Gastrocnemius medialis (tissue), 4 donors: ENCODE measurements at places on chromosomes 4 and X.

DNA sequence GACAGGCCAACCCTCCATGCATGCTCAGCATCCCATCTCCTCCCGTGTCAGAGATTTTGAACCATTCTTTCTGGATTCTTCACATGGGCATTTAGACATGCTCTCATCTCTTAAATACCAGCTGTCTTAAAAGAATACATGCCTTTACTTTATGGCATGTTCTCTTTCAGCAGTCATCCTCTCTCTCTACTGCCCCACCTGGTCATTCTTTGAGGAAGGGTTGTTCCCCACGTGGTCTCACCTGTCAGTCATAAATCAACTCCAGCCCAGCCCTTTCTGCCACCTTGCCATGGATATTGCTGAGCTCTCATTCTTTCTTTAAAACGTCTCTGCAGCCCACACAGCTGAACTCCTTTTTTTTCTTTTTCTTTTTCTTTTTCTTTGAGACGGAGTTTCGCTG, 111.3 kb downstream of the ARHGAP10 start:
- peak; percentile 58 for DNase-seq

- DNase-seq = no peak
Observed at GRCh38 chr4:94290245-94290644, 52.4 kb downstream of the HPGDS start.

GRCh38 chr4:39278476-39278875, 87.7 kb downstream of the RFC1 start:
- DNase-seq = no peak

DNA sequence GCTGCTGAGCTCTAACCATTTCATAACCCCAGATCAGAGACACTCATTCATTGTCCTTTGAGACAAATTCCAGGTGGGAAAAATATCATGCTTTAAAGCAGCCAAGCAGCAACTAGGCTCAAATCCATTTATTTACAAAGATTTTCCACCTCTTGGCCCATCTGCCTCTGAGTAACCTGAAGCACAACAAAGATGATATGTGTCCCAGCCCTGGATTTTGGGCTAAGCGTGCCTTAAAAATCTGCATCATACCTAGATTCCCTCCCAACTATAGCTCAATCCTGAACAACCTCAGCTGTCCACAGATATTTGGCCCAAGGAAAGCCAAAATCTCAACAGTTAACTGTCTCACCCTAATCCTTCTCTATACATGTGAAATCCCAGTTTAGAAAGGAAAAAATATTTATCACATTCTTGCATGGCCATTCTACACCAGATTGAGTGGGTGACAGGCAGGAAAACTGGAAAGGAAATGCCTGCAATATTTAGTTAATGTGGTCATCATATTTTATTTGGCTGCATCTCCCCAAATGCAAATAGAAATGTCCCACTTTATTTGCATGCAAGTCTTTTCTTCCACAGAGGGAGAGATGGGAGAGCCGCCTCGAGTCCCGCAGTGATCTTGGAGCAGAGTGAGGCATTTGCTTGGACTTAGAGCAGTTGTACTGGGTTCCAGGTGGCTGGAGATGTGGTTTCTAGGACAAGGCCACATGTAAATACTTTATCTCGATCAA, 146.4 kb upstream of the EOLA2 start:
- DNase-seq = no peak

DNA sequence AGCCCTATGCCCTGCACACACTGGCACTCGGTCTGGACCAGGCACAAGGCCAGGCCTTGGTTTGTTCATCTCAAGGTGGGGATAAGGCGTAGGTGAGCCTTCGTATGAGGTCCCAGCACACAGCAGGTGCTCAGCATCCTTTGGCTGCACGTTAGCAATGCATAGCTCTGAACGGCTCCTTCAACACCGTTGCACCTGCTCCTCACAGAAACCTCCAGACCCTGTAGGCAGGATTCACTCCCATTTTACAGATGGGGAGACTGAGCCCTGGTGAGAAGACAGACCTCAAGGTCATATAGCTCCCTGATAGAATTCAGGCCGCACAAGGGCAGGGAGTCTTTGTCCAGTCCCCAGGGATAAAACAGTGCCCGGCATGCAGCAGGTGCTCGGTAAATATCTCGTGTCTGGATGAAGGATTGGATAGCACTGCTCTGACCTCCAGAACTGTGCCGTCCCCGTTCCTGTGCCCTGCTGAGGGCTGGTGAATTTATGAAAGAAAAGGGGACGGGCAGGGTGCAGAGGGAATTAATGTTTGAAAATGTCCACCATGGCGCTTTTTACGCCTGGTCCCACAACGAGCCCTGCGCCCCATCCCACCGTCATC, 2.4 kb downstream of the PPP2R2C start:
- no peak for DNase-seq

GRCh38 chr4:76035141-76035540, 729 bp downstream of the CXCL11 start:
- DNase-seq = no peak

DNA sequence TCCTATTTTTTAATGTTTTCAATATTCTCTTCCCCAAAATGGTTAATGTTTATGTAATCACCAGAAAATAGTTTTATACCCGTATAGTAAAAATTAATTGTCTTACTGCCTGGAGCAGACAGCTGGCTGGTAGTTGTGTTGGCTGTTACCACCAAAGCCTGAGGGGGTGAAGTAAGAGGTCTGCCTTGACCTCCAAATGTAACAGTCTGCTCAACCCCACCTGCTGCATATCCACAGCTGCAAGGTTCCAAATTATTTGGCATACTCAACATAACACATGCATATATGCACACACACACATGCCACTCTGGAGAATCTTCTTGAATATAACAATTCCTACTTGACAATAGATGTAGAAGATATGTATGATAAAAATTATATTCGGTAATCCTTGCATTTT, 624.3 kb downstream of the ADGRL3 start:
- no peak for DNase-seq

GRCh38 chrX:17735406-17735805, 1.9 kb upstream of the SCML1 start:
- DNase-seq = no peak

GRCh38 chrX:19555683-19556082, 40.4 kb upstream of the MAP3K15 start:
- no peak for DNase-seq
